Dermis blood vessel endothelial cell (primary cell): ENCODE measurements at places on chromosomes 16 and 17.
A peak's percentile ranks its signal among the peaks of the same experiment; 100 is the strongest.

GRCh38 chr16:86680162-86680561, 101.8 kb downstream of the FOXL1 start:
- DNase-seq: peak; percentile 94

GRCh38 chr17:7191069-7191468, 11.9 kb upstream of the ASGR1 start:
- DNase-seq: no peak

- no peak for DNase-seq
These were observed 48.1 kb upstream of the CHMP6 start for GRCh38 chr17:80943346-80944145.

DNA sequence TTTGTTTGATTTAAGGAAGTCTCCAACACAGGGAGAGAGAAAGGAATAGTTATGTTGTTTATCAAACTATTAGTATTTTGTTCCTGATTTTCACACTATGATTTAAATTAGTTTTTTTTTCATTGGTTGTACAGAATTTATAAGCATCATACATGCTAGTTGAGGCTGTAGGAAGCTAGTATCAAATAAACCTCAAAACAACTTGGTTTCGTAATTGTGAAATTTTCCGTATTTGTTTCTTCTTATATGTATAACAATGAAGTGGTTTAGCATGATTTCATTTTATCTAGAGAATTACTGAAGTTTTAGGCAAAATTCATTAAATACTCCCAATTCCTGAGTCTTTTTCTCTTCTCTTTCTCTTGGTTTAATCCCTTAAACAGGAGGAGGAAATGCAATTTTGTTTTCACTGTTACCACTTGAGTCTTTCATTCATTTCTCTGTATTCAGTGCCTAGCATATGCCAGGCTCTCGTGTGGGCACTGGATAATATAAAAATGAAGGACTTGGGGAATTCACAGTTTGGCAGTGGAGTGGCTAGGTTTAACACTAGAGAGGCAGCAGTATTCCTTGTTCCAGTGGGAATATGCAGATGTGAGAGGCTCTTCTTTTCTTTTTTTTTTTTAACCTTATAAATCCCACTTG, 1.8 kb downstream of the CYLD start:
- DNase-seq: no peak

DNA sequence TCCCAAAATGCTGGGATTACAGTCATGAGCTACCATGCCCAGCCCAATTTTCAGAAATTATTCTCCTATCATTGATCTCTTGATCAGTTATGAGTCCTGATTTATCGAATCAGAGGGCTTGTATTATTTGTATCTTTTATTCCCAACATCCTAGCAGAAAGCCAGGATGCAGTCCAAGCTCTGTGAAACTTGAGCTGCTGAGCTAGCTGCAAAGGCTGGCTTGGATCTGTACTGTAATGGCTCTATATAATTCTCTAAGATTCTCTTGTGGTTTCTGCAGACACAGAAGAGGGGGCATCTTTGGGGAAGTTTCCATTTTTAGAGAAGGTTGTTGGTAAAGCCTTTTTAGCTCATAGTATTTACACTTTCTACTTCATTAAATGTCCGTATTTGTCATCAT, 227.1 kb downstream of the MAP2K4 start:
- DNase-seq: no peak

- DNase-seq: no peak
These were observed 48.9 kb upstream of the ASIC2 start for GRCh38 chr17:33342025-33342424.

- DNase-seq: no peak
These were observed 2.6 kb downstream of the CD300LB start for GRCh38 chr17:74528491-74529199.

GRCh38 chr17:20200016-20200795, 191.0 kb downstream of the SPECC1 start:
- no peak for DNase-seq

DNA sequence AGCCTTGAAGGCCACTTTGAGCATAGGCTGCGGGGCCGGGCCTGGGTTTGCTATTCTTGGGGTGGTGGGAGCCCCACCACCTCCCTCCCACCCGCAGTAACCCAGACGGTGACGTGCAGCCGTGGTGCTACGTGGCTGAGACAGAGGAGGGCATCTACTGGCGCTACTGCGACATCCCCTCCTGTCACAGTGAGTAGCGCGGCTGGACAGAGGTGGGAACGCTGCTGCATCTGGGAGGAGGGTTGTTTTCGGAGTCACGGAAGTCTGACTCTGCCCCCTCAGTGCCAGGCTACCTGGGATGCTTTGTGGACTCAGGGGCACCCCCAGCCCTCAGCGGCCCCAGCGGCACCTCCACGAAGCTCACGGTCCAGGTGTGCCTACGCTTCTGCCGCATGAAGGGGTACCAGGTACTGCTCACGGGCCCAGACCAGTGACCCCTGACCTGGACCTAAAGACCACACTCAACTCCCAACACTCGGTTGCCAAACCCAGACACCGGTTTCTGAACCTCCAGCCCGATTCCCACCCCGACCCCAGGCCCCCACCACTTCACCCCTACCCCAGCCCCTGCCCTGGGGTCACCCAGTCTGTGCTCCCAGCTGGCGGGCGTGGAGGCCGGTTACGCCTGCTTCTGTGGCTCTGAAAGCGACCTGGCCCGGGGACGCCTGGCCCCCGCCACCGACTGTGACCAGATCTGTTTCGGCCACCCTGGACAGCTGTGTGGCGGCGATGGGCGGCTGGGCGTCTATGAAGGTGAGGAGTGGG, 2.1 kb downstream of the KREMEN2 start:
- no peak for DNase-seq

DNA sequence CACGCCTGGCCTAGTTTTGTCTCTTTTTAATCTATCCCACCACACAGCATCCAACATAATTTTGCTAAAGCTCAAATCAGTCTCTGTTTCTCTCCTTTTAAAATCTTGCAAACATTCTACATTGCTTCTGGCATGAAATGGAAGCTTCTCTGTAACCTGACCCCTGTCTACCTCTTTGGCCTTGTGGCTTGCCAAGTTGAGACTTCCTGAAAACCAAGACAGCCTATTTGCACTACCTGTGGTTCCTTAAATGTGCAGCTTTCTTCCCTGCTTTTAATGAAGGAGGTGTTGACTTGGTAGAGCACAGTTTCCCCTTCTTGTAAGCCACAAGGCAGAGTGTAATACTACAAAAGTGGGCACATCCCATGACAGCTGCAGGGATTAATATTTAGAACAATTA, 6.0 kb upstream of the CCL3 start:
- no peak for DNase-seq

GRCh38 chr17:2259769-2260536, 43.6 kb downstream of the SMG6 start:
- no peak for DNase-seq

DNA sequence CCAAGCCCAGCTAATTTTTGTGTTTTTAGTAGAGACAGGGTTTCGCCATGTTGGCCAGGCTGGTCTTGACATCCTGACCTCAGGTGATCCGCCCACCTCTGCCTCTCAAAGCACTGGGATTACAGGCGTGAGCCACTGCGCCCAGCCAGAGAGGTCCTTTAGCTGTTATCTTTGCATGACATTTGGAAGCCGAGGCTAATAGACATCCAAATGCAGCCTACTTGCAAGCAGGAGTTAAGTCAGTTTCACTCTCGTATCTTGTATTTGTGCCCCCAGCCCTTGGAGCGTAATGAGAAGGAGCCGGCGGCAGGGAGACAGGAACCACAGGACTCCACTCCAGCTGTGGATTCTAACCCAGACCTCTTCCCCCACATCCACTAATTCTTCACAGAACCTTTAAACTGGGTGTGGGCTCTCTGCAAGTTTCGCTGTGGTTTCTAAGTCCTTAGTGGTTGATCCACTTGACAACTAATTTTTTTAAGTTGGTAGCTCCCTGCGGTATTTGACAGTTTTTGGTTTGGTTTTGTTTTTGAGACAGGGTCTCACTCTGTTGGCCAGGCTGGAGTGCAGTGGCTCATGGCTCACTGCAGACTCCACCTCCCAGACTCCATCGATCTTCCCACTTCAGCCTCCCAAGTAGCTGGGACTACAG, 3.1 kb upstream of the CYTH1 start:
- no peak for DNase-seq

DNA sequence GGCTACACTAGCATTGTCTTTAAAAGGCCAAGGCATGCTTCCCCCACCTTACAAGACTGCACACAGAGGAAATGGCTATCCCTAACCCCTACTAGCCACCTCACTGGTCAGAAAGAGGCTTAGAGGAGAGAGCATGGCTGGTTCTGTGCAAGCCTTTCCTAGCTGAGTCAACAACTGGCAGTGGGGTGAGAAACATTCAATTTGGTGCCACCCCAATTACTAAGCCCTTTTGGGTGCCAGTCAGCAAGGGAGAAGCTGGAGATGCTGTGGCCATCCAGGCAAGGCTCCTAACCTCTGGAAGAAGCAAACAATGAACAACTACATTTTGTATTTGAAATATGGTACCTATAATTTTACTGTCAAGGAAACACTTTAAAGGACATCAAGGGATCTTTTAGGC, 4.7 kb upstream of the KAT7 start:
- DNase-seq: no peak

DNA sequence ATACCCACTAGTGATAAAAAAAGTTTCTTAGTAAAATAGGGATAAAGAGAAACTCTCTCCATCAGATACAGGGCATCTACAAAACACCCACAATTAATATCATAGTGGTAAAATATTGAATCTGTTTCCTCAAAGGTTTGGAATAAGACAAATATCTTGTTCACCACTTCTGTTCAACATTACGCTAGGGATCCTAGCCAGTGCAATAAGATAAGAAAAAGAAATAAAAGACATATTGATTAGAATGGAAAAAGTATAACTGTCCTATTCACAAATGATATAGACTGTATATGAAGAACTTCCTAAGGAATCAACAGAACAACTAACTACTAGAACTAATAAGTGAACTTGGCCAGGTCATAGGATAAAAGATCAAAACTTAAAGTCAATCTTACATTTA, 12.9 kb downstream of the LPCAT2 start:
- no peak for DNase-seq

DNA sequence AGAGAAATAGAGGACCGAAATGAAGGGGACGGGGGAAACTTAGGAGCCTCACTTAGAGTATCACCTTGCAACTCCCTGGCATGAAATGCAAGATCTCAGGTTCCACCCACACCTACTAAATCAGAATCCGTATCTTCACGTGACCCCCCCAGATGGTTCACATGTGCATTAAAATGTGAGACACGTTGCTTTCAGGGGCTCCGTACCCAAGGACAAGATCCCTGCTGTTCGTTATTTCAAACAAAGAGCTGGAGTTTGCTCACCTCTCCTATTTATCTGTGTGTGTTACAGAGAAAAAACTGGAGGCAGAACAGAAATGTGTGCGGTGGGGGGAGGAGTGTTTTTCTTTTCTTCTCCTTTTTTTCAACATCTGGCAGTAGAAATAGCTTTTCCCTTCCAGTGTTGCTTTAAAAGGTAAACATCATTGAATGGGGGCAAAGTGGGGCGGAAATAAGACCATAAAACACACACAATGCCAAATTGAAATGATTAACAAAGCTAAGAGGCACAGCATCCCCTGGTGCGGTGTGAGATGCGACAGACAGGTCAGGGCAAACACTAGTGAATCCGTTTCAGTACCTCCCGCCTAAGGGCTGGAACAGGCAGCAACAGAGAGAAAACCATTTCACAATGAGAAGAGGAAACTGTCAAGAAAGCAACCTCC, 145.4 kb downstream of the SOX9 start:
- no peak for DNase-seq

GRCh38 chr17:50946223-50946890, 80.2 kb upstream of the TOB1 start:
- DNase-seq: no peak

DNA sequence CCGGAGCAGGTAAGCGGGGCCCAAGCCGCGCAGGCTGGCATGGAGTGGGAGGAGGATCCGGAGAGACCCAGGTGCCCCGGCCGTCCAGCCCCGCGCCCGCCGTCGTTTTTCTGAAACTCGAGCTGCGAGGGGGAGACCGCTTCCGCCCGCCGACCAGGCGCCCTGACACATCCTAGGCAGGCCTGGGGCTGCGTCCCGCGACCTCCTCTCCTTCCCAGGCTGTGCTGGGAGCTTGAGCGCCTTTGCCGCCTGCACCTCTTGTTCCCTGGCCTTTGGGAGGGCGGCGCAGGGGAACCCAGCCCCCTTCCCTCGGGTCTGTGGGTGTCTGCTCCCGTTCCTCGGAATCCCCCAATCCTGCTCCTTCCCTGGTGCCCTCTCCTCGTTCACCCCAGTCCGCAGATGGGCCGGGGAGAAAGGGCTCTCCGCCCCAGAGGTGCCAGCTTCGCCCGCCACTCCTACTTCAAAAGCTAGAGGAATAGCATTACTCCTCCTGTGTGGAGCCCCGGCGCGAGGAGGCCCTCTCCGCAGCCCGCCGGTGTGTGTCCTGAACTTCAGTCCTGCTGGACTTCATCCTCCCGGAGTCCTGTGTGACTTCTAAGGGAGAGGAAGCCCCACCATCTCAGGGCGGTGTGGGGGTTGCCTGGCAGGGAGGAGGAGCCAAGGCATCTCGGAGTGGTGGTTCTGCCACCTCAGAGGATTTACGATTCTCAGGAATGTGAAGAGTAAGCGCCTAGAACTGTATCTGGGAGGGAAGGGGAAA, 1.0 kb downstream of the NHERF1 start:
- no peak for DNase-seq

DNA sequence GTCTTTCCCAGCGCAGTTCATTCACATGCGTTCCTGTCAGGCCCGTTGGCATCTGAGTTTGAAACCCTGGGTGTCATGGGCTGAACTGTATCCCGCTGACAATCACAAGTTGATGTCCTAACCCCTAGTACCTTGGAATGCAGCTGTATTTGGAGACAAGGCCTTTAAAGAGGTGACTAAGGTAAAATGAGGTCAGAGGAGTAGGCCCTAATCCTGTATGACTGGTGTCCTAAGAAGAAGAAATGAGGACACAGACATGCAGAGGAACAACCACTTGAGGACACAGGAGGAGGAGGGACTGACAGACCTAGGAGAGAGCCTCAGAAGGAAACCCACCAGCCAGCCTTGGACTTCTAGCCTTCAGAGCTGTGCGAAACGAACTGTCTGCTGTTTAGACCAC, 33.1 kb downstream of the TRPV2 start:
- no peak for DNase-seq

GRCh38 chr17:2396568-2397246, 4.2 kb downstream of the MNT start:
- DNase-seq: peak; percentile 93

- peak; percentile 85 for DNase-seq
These were observed 1.4 kb downstream of the MPG start for GRCh38 chr16:79151-80054.

- no peak for DNase-seq
These were observed 77.1 kb downstream of the NXN start for GRCh38 chr17:902463-902862.

GRCh38 chr17:300881-301280, 51.7 kb downstream of the RPH3AL start:
- DNase-seq: no peak

GRCh38 chr17:76421044-76421407, 31.9 kb downstream of the UBE2O start:
- DNase-seq: peak; percentile 22
